ENCODE measurements at places on chromosomes 13 and 19.
A peak's percentile ranks its signal among the peaks of the same experiment; 100 is the strongest.

DNA sequence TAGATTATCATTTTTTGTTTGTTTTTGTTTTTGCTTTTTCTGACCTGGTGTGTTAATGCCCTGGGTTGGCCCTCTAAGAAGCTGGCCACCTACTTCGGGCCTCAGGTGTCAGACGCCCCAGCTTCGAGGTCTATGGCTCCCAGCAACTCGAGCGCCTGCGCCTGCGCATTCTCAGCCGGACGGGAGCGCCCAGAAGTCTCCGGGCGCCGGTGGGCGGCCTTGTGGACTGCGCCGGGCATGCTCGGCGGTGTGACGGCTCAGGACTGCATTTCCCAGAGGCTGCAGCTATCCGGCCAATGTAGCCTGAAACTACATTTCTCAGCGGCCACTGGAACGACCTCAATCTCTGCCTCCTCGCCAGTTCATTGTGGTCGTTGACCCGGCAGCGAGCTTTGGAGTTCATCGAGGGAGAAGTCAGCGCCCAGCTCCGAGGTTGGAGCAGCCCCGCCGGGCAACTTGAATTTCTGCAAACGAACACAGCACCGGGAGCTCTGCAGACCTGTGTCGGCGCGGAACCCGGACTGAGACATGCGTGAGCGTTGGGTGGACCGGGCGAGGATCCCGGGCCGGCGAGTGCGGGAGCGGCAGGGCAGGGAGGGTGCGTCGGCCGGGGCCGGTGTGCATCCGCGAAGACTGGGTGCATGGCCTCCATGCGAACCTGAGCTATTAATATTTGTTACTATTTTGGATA, at the start of gene ZNF30:
TSS of gene ZNF30 (plus strand) at position 219 of the 691 bp plus-strand sequence. CDS start 3,045 bp downstream, outside the sequence.
- peak; percentile 74 for DNase-seq

DNA sequence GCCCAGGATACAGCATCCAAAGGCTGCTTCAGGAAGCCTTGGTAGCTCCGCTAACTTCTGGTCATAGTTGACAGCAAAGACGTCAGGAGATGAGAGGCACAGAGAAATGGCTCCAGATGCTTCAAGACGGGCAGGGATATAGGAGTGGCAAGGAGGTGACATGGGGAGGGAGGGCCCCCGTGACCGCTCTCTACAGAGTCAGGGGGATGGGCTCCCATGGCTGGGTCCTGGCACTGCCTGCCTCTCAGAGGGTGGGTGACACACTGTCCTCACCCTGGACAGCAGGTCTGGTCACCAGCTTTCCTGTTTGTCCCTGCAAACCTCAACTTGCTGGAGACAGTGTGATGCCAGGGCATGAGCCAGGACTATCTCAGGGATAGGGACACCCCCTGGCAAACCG, 10.3 kb upstream of the ZNF14 start:
- no peak for DNase-seq

- DNase-seq = no peak
These were observed 52.5 kb upstream of the GTF3A start for GRCh38 chr13:27371932-27372331.

GRCh38 chr13:107324416-107325204, 756.7 kb upstream of the ARGLU1 start:
- DNase-seq = no peak

GRCh38 chr19:17860993-17861360, 1.3 kb downstream of the RPL18A start:
- DNase-seq = no peak

GRCh38 chr13:111629926-111630325, 309.5 kb downstream of the TEX29 start:
- no peak for DNase-seq

DNA sequence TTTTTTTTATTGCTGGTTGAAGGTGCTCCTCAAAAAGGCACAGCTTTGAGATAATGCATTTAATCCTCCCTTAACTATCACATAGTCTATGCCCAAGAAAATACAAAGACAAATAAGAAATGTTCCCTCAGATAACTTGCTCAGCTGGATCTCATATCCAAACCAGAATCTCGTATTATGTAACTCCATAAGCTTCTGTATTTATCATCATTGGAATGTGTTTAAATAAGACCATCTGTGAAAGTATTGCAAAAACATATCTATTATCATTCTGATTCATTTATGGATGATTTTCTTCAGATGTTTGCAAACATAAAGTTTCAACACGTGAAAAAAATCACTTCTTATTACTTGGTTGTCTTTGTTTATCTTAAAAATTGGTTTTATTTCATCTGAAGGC, 190.9 kb downstream of the IRS2 start:
- no peak for DNase-seq

Measured in stimulated activated CD4-positive, alpha-beta T cell treated with anti-CD3 and anti-CD28 coated beads, Interleukin-4, amount 100 ng/mL, for 48 hours (primary cell).